Midbrain (tissue), 1 donor: ENCODE measurements at places on chromosomes 4 and X.
A peak's percentile ranks its signal among the peaks of the same experiment; 100 is the strongest.

DNA sequence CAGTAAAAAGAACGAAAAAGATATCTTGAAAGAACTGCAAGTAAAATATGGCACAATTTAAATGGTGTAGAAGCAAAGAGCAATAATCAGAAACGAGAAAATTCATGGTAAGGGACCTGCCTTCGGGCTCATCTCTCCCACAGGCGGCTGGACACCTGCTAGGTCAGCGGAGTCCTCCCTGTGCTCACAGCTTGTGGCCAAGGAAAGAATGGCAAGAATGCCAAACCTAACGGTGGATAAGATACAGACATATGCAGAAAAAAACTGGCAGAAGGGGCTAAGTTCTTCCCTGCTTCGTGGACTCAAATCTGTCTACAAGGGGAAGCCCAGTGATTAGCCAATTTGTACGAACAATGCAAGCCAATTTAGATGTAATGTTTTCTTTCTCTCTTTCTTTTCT is 152.1 kb upstream of the VCX start:
- DNase-seq = no peak

DNA sequence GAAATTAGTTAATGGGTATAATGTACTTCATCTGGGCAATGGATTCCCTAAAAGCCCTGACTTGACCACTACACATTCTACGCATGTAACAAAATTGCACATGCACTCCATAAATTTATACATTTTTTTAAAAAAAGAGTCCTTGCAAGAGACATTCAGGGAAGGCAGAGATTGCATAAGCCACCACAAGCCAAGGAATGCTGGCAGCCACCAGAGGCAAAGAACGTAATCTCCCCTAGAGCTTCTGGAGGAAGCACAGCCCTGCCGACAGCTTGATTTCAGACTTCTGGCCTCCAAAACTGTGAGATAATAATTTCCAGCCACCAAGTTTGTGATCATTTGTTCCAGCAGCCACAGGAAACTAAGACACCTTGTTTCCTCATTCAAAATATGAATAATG is 185.6 kb upstream of the GALNT7 start:
- DNase-seq = no peak

DNA sequence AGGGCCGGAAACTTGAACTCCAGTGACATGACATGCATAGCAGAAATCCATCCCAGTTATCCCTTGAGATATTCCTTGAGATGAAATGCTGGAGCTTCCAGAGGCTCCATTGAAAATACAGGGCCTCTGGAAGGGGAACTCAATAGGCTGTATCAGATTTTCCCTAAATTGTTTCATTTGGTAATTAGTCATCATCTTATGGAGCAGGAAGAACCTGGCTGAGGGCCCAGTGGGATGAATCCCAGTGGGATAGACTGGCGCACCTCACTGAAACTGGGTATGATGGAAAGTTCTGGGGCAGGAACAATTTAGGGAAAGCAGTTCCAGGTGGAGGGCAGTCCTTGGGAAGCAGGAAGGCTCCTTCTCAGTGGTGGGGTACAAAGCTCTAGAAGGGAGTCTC is 307.8 kb upstream of the DIPK2B start:
- no peak for DNase-seq

DNA sequence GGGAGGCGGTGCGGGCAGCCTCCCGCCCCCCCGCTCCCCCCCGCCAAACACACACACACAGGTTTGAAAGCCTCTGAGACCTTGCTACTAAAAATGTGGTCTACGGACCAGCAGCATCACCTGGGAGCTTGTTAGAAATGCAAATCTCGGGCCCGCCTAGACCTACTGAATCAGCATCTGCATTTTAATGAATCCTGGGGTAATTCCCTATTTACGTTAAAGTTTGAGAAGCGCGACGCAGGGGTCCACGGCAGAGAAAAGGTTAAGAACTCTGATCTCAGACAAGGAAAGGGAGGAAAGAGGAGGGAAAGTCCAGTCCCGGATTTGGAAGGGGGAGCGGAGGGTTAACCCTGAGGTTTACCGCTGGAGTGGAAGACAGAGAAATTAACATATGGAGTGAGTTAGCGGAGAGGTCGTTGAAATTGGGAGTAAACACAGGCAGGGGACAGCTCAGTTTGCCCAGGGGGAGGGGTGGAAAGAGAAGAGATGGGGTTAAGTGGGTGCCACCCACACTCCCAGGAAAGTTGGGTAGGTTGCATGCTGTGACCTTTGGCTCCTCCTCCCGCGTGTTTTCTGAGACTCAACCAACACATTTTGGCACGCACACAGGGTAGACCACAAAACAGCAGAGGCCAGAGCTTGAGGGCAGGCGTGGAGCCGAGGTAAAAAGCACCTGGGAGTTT is 483.6 kb downstream of the BCOR start:
- DNase-seq = no peak

DNA sequence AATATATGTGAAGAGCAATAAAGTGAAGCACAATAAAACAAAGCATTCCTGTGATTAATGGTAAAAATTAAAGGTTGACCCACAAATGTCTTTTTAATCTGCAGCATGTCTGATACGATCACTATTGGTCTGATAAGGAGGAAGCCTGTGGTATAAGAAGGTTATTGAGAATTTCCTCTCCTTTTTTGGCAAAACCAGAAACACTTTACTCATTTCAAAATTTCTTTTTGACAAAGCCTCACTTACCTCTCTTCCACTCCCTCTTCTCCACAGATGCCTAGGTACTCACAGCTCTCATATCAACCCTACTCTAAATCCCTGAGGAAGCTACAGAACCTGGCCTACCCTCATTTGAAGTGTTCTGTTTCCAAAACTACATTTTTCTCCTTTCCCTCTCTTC is 56.1 kb downstream of the TSPAN5 start:
- no peak for DNase-seq

GRCh38 chrX:70553516-70553915 is 108.9 kb downstream of the DLG3 start:
- DNase-seq = no peak

- DNase-seq = no peak
Measured at GRCh38 chr4:57580710-57581599, 470.8 kb upstream of the IGFBP7 start.

GRCh38 chr4:139975830-139976272 is 178.1 kb downstream of the MAML3 start:
- DNase-seq = peak; percentile 47
